NCI-H187 (cell line): ENCODE measurements at places on chromosomes 2 and 18.

- no peak for DNase-seq
Observed at GRCh38 chr2:123916531-123916930, 108.6 kb upstream of the CNTNAP5 start.

DNA sequence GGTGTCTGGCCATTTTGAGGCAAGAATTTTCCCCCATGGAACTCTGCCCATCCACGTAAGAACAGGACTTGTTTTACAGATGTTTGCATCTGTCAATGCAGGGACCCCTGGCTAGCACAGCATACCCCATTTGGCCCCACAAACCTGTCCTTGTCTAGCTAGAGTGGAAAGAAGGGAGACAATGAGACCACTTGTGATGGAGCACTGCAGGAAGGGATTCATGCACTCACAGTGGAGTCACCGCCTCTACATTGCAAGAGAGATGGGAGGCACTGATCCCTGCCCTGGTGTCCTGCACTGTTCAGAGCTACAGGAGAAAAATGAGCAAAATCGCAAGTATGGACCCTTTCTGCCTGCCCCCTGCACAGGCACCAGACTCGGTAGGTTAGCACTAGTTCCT lies 32.5 kb downstream of the NPAS2 start:
- DNase-seq: no peak

- no peak for DNase-seq
Observed at GRCh38 chr2:15448250-15448839, 112.8 kb downstream of the NBAS start.

DNA sequence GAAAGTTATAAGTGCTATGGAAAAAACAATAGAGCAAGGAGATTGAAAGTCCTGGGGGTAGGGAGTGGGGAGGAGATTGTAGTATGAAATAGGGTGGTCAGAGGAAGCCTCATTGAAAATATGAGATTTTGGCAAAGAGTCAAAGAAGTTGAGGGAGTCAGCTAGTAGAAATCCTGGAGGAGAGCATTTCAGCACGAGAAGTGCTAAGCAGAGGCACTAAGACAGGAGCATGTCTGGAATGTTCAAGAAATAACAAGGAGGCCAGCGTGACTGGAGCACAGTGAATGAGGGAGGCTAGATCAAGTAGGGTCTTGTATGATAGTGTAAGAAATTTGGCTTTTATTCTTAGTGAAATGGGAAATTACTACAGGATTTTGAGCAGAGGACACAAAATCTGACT lies 2.1 kb upstream of the TSPYL6 start:
- no peak for DNase-seq

- DNase-seq: no peak
Observed at GRCh38 chr2:29583104-29583503, 338.3 kb downstream of the ALK start.

GRCh38 chr18:58887613-58887963 lies 22.9 kb downstream of the ZNF532 start:
- DNase-seq: no peak

- DNase-seq: no peak
Observed at GRCh38 chr18:13214609-13215008, 4.0 kb upstream of the LDLRAD4 start.
